Naive B cell (primary cell): ENCODE measurements at places on chromosomes 11 and 22.

DNA sequence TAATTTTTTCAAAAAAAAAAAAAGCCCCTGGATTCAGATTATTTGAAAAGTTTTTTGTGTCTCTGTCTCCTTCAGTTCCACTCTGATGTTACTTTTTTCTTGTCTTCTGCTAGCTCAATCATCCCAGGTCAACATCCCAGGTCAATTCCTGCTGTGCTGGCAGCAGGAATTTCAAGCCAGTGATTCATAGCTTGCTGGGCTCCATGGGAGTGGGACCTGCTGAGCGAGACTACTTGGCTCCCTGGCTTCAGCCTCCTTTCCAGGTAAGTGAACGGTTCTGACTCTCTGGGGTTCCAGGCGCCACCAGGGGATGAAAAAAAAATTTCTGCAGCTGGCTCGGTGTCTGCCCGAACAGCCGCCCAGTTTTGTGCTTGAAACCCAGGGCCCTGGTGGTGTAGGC is 31.4 kb downstream of the PLAAT5 start:
- no peak for DNase-seq

DNA sequence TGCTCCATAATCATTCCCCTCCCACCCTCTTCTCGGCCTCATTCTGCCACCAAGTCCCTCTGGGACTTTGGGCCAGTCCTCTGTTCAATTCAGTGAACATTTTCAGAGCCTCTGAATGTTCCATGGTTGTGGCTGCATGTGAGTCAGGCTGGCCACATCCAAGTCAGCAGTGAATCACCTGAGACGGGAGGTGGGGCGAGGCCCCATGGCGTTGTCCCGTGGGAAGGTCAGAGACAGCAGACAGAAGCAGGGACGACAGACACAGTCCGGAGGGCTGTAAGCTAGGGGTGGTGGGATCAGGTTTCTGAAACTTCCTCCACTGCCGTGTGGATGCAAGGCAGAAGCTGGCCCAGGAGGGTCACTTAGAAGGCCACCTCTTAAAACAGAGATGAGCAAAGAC is 324.8 kb downstream of the MN1 start:
- no peak for DNase-seq

GRCh38 chr11:15714641-15715399 is 600.1 kb downstream of the INSC start:
- no peak for DNase-seq

- no peak for DNase-seq
These were observed 5.0 kb upstream of the USP47 start for GRCh38 chr11:11836676-11837231.

DNA sequence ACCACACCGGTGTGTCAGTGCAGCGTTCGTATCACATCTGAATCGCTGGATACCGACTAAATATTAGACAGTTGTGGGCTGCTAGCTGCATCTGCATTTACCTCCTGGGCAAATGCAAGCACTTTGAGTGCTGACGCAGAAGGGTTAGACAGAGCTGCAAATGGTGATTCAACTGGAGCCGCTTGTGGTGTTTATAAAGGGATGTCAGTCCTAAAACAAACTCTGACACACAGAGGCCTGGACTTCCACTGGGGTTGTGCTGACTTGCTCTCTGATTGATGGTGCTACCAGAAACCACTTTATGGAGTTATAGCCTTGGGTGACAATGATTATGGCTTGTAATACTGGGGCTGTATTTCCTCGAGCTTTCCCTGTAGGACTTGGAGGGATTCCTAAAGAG is 374.4 kb downstream of the NTM start:
- DNase-seq, result no peak

- no peak for DNase-seq
These were observed 30.1 kb downstream of the ZNF280B start for GRCh38 chr22:22478470-22478869.

GRCh38 chr11:2898366-2899079 is 12.9 kb upstream of the CDKN1C start:
- DNase-seq, result no peak

DNA sequence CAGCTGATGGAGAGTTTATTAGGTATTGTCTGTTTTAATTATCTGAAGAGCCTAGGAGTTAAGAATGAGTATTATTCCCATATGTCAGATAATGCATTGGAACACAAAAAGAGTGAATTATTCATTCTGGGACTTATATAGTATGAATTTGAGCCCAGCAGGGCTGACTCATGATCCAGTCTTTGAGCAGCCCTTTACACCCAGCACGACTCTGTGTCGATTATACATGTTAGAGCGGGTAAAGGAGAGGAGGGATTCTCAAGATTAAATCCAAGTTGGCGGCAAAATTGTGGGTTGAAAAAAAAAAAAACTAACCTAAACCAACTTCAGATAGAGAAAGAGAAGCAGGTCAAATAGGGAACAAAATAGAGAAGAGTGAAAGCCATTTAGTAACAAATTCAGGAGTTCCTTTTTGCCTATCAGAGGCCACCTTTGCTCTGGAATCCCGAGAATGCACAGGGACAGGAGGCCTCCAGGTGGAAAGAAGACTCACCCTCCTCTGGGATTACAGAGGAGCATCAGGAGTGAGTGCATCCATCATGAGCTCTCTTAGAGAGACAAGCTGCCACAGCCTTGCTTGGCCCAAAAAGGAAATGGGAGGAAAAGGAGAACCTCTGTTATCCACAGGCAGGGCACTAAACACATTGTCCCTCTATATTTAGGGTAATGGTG is 3.1 kb downstream of the MRGPRX1 start:
- DNase-seq, result no peak

DNA sequence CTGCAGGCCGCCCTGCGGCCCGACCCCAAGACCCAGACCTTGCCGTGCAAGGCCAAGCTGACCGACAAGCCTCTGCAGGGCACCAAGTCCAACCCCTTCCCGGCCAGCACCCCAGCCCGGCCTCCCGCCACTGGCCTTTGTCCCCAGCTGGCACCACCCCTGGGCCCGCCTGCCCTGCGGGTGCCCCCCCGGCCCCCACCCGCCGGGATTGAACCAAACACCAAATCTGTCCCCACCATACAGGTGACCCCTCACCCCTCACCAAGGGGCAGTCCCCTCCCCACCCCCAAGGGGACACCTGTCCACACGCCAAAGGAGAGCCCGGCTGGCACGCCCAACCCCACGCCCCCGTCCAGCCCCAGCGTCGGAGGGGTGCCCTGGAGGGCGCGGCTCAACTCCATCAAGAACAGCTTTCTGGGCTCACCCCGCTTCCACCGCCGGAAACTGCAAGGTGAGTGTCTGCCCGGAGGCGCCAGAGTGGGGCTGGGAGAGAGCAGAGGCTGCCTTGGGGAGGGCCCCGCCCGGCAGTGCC is 36.2 kb downstream of the MOB2 start:
- DNase-seq, result no peak

DNA sequence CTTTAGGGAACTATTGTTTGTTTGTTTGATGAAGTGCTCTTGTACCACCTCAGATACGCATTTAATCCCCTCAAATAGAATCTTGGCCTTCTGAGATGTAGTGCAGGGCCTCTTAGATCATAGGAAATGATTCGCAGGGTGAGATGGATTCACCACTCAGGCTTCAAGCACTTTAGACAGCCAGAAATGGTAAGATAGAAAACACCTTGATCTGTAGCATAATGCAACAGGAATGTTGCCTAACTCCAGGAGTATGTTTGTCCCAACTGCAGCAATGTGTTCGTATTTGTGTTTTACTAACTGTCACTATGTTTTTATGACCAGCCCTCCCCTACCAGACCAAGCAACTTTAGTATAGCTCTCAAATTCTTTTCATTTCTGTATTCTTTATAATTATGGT is 761.2 kb downstream of the NELL1 start:
- DNase-seq, result no peak

GRCh38 chr22:35868938-35869337 is 151.3 kb downstream of the APOL5 start:
- no peak for DNase-seq

DNA sequence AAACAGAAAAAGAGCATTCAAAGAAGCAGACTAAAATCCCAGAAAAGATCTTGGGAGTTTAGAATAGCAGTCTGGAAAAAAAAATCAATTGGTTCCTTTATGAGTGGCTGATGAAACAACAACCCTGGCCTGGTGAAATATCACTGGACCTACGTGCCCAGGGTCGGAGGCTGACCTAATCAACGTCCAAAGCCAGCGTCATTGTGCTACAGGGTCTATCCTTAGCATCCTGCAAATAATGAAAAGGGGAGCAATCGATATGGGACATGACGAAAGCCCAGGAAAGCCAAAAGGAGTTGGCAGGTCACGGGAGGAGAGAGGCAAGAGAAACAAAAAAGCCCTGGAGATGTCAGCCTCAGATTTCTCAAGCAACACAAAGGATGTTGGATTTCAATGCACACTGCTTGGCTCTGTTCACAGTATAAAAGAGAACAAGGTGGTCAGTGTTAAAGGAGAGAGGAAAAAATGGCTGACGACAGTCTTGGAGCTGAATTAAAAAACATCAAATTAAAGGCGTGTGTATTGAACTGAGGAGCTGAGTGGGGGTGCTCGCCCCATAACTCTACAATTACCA is 148.8 kb downstream of the BLID start:
- no peak for DNase-seq

- no peak for DNase-seq
These were observed 22.3 kb upstream of the MMP20 start for GRCh38 chr11:102647430-102647829.

GRCh38 chr11:69208190-69209037 is 52.7 kb downstream of the SMIM38 start:
- no peak for DNase-seq

GRCh38 chr11:20731676-20732215 is 62.4 kb downstream of the NELL1 start:
- no peak for DNase-seq

- DNase-seq, result no peak
These were observed 21.6 kb upstream of the TMA7B start for GRCh38 chr22:39938509-39939111.

- no peak for DNase-seq
These were observed 82.0 kb upstream of the SC5D start for GRCh38 chr11:121210445-121211080.

DNA sequence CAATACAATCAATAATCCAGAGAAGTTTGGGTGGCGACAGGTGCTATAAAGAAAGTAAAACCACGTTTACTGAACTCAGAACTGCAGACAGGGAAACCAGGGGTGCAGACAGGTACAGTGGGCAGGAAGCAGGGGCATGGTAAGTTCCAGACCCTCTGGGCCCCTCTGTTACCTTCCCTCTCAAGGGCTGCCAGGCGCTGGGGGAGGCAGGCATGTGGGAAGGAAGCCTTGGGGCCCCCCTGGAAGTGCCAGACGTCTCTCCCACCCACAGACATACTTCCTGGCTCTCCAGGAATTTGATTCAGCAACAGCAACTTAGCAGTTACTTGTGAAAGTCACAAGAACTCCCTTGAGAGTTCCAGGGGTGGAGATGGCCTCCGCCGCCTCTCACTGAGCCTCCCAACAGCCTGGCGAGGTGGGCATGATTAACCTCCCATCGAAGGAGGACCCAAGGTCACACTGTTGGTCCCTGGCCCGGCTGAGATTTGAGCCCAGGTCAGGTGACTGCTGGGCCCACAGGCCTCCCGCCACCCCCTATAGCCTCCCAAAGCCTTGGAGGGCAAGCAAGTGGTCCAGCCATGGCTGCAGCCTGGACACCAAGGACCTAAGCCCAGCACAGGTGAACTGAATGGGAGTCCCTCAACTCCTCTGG is 14.1 kb upstream of the TSKU start:
- no peak for DNase-seq

DNA sequence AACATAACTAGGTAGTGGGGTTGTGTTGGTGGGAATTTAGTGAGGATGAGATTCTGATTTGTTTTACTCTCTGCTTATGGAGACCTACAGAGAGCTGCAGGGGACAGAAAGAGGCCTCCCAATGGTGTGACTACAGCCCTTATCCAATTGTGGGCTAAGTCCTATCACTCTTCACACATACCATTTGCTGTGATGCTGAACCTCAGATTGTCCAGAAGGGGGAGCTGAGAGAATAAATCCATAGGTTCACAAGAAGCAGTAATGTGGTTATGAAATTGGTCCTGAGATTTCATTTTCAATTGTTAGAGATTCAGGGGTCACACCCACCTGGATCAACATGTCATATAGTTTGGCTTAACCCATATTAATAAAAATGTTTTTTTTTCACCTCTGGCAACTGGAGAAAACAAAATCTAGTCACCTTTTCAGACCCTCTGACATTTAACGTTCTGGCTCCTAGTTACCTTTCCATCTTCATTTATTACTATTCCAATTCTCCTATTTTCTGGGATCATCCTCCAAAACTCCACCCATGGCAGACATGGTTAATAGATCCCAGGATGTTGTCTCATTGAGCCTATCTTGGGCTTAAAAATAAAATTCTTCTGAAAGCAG is 53.3 kb upstream of the PTPN5 start:
- DNase-seq, result no peak

DNA sequence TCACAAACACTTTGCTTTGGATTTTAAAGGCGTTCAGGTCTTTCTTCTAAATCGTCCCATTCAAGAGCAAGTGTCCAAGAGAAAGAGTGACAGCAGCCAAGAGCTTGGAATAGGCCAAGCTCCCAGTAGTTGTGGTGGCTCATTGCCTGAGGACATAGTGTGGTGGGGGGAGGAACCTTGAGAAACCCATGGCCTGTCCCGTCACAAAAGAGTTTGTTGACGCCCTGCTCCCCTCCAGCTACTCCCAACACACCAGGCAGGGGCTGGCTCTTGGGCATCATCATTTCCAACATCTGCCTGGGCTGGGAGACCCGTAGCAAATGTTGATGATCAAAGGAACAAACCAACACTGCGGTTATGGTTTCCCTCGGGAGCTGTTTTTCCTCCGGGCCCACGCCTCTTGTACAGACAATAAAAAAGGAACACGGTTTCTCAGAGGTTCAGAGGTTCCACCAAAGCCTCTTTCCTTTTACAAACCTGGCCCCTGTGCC is 20.8 kb downstream of the FADS3 start:
- no peak for DNase-seq

- no peak for DNase-seq
These were observed 57.5 kb upstream of the RBFOX2 start for GRCh38 chr22:36086170-36086490.

GRCh38 chr11:22554221-22554620 is 71.4 kb downstream of the FANCF start:
- no peak for DNase-seq

DNA sequence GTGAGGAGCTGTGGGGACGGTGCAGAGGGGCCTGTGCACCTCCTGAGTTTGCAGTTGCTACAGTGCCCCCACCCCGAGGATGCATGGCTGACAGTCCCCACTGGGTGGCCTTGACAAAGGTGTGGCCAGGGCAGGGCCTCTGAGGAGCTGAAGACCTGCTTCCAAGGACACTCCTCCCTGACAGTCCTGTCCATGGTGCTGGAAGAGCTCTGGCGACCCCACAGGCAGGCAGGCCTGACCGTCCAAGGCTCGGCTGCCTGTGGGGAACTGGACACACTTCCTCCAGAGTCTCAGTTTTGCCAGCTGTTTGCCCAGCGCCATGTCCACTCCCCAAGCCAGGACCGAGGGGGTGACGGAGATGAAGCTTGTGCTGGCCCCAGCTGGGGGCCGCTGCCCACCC is 32.7 kb downstream of the BRSK2 start:
- DNase-seq, result no peak

DNA sequence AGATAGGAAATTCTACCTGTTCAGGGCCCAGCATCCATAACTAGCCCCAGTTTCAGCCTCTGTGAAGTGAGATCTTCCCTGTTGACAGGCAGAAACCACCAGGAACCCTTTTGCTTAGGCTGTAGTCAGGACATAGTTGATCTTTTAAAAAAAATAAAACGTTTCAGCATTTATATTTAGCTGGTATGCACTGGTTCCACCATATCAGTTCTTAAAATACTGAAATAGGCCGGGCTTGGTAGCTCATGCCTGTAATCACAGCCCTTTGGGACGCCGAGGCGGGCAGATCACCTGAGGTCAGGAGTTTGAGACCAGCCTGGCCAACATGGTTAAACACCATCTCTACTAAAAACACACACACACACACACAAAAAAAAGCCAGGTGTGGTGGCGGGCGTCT is 35.3 kb downstream of the GALNT18 start:
- no peak for DNase-seq

- no peak for DNase-seq
These were observed 22.6 kb downstream of the TPBGL start for GRCh38 chr11:75262961-75263852.
